ENCODE measurements at places on chromosomes 2 and 18.

DNA sequence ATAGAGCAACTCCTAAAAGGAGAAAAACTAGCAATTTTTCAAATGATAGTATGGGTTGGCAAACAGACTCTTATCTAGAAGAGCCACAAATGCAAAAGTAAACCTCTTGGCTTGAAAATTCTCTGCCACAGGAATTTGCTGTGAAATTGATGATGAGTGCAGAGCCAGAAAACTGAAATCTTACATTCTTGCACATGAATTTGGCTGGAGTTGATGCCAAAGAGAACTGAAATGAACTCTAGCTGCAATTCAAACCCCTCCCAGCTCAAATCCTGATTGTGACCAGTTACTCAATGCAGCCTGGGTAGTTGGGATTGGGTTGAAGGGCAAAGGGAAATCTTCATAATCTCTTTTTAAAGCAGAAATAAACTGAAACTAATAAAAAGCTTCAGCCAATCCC, 266.6 kb downstream of the PDE11A start:
- peak; percentile 41 for DNase-seq

DNA sequence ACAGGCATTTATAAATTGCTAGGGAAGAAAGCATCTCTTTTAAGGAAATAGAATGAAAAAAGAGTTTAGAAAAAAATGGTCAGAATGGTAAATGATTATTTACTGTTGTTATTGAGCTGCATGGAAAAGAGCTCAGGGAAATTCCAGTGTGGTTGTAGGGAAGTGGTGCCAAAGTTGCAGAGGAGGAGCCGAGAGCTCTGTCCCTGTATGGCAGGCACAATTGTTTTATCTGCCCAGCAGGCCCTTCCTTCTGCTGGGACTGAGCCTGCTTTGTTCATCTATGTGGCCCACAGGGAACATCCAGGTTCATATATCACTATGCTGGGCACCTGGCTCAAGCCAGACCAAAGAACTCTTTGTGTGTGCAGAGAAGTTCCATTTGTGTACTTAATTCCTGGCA, 80.8 kb upstream of the AGAP1 start:
- no peak for DNase-seq

GRCh38 chr2:159803235-159803962, 5.4 kb upstream of the CD302 start:
- no peak for DNase-seq

DNA sequence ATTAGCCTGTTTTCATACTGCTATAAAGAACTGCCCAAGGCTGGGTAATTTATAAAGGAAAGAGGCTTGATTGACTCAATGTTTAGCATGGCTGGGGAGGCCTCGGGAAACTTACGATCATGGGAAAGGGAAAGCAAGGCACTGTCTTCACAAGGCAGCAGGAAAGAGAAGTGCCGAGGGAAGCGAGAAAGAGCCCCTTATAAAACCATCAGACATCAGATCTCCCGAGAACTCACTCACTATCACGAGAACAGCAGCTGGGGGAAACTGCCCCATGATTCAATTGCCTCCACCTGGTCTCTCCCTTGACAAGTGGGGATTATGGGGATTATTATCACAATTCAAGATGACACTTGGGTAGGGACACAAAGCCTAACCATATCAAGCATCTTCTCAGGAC, 23.3 kb downstream of the RHOB start:
- no peak for DNase-seq

GRCh38 chr18:76461148-76461547, 33.9 kb downstream of the ZNF516 start:
- DNase-seq = no peak

- DNase-seq = peak; percentile 92
Measured at GRCh38 chr2:68284896-68285295, 32.6 kb upstream of the PPP3R1 start.

Data from fibroblast of mammary gland (primary cell).